ENCODE measurements at places on chromosomes 12 and 14.

- no peak for DNase-seq
Observed at GRCh38 chr14:55351111-55351510, 60.5 kb downstream of the ATG14 start.

DNA sequence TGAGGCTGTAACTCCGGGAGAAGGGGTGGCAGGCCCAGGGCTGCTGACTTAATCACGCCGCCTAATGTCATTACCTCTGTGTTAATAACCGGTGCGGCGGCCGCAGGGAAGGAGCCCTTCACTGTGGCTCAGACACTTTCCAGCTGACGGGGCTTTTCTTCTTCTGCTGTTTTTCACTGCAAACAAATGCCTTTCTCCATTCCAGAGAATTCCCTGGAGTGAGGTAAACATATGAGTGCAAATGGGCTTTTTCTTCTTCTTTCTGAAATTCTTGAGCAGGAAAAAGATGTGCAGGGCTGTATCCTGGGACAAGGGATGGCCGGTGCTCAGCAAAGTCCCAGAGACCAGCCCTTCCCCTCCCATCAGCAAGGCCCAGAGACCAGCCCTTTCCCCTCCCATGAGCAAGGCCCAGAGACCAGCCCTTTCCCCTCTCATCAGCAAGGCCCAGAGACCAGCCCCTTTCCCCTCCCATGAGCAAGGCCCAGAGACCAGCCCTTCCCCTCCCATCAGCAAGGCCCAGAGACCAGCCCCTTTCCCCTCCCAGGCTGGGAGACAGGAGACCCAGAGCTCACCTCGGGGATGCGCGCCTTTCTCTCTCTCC is 33.4 kb upstream of the FAM181A start:
- no peak for DNase-seq

- DNase-seq = no peak
Observed at GRCh38 chr14:77144412-77145115, 3.0 kb upstream of the ZDHHC22 start.

DNA sequence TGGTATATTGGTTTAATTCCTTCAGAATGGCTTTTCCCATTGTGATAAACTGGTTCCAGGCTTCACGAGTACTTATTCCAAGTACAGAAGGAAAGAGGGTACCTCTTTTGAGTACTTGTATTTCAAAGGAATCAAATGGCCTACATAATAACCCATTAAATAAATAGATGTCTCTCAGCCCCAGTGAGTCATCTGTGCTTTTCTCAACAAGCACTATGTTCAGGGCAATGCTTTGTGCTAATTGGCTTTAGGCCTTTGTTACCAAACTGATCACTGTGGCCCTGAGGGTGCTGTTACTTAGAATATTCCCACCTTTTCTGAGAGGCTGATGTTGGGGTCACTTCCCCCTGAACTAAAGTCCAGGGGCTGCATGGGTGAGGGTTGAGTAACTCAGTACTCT is 107.1 kb downstream of the LRRK2 start:
- DNase-seq = no peak

DNA sequence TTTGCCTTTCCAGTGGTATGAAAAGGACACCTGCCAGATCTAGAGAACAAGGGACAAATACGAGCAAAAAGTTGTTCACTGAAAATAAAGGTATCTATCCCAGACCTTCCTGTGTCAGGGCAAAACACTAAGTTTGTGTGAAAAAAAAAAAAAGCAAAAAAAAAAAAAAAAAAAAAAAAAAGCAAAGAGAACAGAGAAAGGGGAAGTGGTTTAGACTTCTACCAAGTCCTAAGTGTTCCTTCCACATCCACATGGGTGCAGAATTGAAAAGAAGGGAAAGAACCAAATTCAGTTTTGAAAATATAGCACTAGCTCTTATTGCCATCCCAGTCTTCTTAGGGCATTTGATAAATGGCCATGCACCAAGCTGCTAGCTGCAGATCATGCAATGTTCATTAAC is 41.7 kb downstream of the ZCRB1 start:
- no peak for DNase-seq

GRCh38 chr12:14613718-14614117 is 46.0 kb upstream of the PLBD1 start:
- peak; percentile 64 for DNase-seq

DNA sequence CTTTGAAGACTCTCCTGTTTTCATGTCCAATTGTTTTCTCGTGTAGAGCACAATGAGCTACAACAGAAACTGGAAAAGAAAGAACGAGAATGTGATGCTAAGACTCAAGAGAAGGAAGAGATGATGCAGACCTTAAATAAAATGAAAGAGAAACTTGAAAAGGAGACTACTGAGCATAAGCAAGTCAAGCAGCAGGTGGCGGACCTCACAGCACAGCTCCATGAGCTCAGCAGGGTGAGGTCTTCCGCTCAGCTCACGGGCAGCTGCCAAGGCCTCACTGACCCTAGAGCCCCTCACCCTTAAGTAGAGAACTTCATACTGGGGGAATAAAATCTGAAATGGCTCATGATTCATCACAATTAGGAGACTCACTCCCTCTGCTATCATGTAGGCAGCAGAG is 134.7 kb downstream of the GPR135 start:
- DNase-seq = peak; percentile 32

- DNase-seq = no peak
Observed at GRCh38 chr12:93582351-93582750, 9.9 kb downstream of the SOCS2 start.

DNA sequence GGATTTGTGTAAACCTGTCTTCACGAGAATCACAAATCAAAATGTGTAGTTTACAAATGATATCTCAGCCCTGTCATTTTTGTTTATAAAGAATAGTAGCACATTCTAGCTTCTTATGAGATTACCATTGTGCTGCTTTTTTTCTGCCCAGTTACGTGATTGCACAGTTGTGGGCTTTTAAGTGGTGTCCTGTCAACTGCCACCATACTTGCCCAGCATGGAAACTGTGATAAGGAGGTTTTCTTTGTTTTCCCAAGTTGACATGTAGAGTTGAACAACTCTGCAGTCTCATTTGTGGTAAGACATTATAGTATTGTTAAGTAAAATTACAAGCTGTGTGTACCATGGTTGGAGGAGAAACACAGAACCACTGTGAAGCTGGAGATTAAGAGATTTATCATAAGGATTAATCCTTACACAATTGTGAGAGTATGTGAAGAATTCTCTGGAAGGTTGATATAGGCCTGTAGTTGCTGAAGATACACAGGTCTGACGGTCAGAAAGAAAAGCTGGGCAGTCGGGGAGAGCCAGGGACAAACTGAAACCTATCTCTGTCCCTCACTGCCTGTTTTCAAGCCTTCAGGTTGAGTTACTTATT is 12.2 kb downstream of the CHURC1 start:
- DNase-seq = no peak

Data from germinal center (tissue), 1 donor.